Activated naive CD4-positive, alpha-beta T cell treated with anti-CD3 and anti-CD28 coated beads, Interleukin-2, amount 50 U/mL, for 72 hours (primary cell): ENCODE measurements at places on chromosomes 16 and 17. TPM values are rescaled to one million over a fixed set of nuclear protein-coding genes. Genes with fewer than 3 reads are reported as not detected.

GRCh38 chr16:2787406-2787805, at the start of gene PRSS33:
Gene PRSS33 (minus strand): TSS chr16:2787560. CDS start chr16:2786547, 1,013 bp downstream.
- DNase-seq, result no peak

The USH1G gene
- total RNA-seq, result not detected

The KRT12 gene
- total RNA-seq, result not detected

GRCh38 chr16:68481636-68482035, 33.3 kb upstream of the SMPD3 start:
- DNase-seq, result no peak

The SLC47A1 gene
- 0.14 TPM for total RNA-seq

DNA sequence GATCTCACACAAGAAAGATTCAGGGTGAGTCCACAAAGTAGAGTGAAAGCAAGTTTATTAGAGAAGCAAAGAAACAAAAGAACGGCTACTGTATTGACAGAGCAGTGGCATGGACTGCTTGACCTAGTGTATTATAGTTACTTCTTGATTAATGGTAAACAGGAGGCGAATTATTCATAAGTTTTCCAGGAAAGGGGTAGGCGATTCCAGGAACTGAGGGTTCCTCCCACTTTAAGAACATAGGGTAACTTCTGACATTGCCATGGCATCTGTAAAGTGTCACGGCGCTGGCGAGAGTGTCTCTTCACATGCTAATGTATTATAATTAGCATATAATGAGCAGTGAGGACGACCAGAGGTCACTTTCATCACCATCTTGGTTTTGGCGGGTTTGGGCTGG, 93.2 kb downstream of the CACNG3 start:
- DNase-seq, result no peak

- no peak for DNase-seq
Observed at GRCh38 chr17:81808778-81809555, 5.0 kb downstream of the GCGR start.

The TEKT5 gene
- not detected for total RNA-seq

The FOXO3B gene
- total RNA-seq, result 2.1 TPM

The NPIPA8 gene
- total RNA-seq, result 32.4 TPM

DNA sequence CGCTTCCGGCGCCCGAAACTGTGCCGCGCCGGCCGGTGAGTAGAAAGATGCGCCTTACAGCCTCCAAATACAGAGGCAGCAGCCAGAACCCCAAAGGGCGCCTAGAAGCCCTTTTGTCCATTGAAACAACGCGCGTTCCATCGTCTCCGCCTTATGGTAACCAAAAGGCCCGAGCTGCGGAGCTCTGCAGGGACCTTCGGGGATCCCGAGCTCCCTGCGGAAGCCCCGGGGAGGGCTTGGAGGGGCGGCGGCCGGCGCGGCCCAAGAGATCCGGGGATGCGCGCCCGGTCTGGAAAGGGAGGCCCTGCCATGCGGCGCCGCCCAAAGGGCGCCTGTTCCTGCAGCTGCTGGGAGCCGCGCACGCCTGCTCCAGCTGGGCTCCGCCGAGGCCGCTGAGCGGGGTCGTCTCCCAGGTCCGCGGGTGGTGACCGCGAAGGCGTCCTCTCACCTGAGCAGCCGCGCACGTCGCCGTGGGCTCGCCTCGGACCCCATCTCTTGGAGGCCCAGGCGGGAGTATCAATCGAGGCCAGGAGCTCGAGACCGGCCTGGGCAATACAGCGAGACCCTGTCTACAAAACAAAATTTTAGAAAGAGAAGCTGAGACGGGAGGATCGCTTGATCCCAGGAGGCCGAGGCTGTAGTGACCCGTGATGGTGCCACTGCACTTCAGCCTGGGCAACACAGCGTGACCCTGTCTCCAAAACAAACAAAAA, 742 bp upstream of the FBXO31 start:
- DNase-seq, result no peak

DNA sequence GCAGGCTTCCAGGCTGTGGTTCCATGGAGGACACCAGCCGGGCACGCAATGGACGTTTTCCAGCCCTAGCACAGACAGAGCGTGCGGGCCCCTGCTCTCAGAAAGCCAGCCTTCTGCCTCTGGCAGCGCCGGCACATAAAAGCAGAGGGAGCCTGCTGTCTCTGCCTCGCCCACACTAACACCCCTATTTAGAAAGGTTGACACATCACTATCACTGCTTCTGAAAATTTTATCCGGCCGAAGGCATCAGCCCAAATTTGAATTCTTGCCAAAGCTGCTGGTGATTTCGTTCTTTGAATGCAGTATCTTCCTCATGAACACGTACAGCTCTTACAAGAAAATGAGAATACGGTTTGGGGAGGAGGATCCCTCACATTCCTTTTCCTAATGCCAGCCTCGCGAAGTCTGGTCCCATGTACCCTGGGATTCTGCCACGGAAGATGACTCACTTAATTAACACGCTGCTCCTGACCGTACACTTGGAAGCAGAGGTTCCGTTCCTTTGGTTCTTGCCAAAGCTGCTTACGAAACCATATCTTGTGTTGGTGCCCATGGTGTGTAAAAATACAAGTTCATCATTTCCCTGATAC, 1.3 kb upstream of the RAB11FIP3 start:
- DNase-seq, result no peak

DNA sequence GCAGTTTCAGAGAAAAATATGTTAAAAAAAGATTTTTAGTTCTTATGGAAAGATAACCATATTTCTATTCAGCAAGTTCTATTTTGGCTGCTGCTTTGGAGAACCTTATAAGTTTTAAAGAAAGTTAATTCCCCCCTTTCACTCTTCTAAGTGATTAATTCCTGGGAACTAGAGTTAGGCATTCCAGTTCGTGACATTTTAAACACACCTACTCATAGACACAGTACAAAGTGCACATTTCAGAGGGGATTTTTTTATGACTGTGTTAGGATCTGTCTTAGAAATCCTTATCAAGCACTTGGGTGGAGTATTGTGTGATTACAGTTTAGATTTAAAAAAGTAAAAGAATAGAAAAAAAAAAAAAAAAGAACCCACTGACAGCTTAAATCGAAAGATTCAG, 3.5 kb upstream of the CDH11 start:
- no peak for DNase-seq
